ENCODE measurements at places on chromosomes 1 and 21. TPM values are rescaled to one million over a fixed set of nuclear protein-coding genes. Genes with fewer than 3 reads are reported as not detected.

RGS18 gene
- total RNA-seq = not detected

NCSTN gene
- 113 TPM for total RNA-seq

ERRFI1 gene
- total RNA-seq = 38.3 TPM

GJA5 gene
- 0.87 TPM for total RNA-seq

LEMD1 gene
- 0.70 TPM for total RNA-seq

Data from renal cortical epithelial cell (primary cell).